ENCODE measurements at places on chromosomes 3 and 15.

GRCh38 chr3:197378985-197379718 lies 80.7 kb upstream of the DLG1 start:
- no peak for DNase-seq

GRCh38 chr3:38177181-38177580 lies 11.8 kb downstream of the OXSR1 start:
- no peak for DNase-seq

GRCh38 chr15:40204100-40204499 lies 34.8 kb upstream of the PAK6 start:
- no peak for DNase-seq

- DNase-seq, result no peak
Measured at GRCh38 chr3:114566162-114566755, 272.4 kb downstream of the TIGIT start.

DNA sequence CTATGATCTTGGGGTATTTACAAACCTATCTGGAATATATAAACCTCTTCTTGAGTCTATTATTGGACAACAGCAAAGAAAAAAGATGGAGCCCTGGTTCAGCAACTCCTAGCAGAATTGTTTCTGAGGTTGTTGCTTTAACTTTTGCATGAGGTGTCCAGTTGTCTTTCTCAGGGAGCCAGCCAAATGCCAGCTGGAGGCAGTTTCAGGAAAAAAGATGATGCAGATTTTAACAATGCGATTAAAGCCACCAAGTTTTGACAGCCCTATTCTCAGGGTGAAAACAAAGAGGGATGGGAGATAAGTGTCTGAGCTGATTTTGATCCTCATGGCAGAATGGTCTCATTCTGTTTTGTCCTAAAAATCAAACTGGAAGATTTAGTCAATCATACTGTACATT lies 181.6 kb upstream of the RASGRP1 start:
- no peak for DNase-seq

DNA sequence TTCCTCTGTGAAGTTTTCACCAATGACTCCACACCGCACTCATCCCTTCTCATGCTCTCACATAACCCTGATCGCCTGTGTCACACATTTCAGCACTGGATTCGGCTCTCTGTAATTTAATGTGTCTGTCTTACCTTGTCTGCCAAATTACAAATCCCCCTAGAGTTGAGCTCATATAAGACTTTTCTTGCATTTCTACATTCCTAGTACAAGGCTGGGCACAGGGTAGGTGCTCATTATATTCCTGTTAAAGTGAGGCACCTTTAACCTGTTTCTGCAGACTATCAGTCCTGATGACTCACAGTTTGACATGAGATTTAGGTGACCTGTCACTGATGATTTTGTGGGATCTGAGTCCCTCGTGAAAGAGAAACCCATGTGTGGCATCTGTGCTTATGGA lies 22.6 kb downstream of the TGM5 start:
- no peak for DNase-seq

- DNase-seq, result no peak
Measured at GRCh38 chr15:38093931-38094330, 158.7 kb upstream of the SPRED1 start.

DNA sequence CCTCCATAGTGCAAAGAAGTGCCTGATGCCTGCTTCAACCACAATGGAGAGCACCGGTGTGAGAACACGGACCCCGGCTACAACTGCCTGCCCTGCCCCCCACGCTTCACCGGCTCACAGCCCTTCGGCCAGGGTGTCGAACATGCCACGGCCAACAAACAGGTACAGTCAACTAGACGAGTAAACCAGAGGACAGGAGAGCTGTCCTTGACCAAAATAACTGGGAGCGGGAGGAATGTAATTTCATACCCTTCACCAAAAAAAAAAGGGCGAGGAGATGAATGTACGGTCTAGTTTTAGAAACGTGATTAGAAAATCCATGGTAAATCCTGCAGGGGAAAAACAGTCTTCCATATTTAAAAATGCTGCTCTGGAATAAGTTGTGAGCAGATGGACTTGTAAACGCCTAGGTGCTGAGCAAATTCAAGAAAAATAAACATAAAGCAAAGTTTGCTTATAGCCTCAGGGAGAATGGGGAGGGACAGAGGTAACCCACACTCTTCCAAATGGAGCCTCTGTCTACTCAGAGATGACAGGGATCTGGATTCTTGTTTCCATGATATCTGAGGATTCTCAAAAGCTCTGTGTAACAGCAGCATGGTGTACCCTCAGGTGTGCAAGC lies 8.4 kb downstream of the THBS1 start:
- DNase-seq, result no peak

DNA sequence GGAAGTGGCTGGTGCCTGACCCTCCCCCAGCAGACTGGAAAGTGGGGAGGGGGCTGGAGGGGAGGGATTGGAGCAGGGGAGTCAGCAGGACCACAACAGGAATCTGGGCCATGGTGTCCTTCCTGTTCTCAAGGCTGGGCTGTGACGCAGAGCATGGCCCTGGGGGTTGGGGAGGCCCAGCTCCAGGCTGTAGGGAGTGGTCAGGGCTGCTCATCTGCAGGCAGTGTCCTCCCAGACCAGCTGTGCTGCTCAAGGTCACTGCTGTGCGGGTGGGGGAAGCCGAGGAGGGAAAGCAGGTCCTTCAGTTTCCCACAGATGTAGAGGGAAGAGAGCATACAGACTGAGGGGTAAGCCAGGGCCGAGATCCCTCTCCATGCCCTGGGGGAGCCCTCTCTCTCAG lies 40.7 kb downstream of the CYP11A1 start:
- DNase-seq, result no peak

- no peak for DNase-seq
Measured at GRCh38 chr3:128094295-128095151, 29.1 kb downstream of the RUVBL1 start.

DNA sequence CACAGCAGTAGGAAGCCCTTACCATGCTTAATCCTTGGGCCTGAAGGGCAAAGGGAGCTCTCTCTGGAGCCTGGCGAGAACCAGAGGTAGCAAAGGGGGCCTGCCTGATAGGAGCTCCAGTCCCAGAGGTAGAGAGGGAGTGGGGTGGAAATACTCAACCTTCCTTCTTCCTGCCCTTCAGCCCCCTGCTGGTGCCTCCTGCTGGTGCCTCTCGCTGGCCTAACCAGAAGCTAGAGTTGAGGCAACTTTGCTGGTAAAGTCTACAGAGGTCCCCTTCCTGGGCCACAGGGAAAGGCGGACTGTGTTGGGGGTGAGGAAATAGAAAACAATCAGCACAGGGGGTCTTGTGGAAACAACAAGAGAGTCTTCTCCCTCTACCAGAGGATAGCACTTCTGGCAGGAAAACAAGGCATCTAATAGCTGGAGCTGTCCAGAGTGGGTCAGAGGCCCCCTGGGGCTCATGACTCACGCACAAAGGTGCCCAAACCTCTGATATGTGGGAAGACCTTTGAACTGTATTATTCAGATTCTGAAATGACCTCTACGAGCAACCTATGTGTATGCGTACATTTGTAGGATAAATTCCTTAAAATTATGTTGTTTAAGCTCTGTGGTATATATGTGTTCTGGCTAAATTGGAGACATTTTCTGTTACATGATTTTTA lies 133.9 kb downstream of the LRRC28 start:
- DNase-seq, result no peak

DNA sequence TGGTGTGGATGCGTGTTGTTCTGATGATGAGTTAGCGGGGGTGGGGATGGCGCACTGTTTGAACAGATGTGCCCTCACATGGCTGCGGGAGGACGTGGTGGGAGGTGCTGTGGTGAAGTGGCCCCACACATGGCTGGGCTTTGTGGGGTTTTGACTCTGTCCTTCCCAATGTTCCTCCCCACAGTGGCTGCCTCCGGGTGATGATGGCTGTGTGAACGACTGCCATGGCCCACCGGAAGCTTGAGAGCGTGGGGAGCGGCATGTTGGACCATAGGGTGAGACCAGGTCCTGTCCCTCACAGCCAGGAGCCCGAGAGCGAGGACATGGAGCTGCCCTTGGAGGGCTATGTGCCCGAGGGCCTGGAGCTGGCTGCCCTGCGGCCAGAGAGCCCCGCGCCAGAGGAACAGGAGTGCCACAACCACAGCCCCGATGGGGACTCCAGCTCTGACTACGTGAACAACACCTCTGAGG lies 167.9 kb downstream of the APBA2 start:
- DNase-seq, result no peak

GRCh38 chr3:42683875-42684598 lies 1.3 kb upstream of the KLHL40 start:
- DNase-seq, result peak; percentile 99

- no peak for DNase-seq
Measured at GRCh38 chr3:152307829-152308474, 39.2 kb downstream of the MBNL1 start.

- no peak for DNase-seq
Measured at GRCh38 chr15:101019366-101019896, 100.3 kb downstream of the LRRK1 start.

DNA sequence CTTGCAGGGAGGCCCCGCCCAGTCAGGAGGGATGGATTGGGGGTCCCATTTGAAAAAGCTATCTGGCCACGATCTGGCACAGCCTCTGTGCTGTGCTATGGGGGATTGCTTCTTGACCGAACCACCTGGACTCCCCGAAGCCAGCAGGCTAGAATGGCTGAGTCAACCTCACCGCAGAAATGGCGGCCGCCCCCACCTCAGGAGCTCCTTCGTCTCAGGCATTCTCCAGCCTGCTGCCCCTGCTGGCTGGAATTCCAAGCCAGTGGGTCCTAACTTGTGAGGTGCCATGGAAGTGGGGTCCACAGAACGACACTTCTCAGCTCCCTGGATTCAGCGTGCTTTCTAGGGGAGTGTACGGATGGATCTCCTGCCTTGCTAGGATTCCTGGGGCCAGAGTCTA lies 180.5 kb upstream of the TRIM42 start:
- no peak for DNase-seq

DNA sequence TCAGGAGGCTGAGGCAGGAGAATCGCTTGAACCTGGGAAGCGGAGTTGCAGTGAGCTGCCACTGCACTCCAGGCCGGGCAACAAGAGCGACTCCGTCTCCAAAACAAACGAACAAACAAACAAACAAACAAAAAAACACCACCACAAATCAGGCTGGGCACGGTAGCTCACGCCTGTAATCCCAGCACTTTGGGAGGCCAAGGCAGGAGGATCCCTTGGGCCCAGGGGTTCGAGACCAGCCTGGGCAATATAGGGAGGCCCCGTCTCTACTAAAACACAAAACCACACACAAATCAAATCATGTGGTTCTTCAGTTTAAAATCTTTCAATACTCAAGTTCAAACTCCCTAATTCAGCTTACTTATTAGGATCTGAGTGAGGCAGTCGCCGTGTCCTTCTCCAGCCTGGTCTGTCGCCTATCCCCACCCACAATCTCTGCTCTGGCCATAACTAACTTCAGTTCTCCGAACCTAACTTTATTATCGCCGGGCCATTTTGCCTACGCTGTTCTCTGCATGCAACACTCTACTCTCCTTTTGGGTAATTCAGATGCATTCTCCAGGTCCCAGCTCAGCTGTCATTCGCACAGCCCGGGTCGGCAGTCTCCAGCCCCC lies 660 bp upstream of the RTF1 start:
- no peak for DNase-seq

GRCh38 chr3:129017484-129017899 lies 16.4 kb downstream of the EFCC1 start:
- DNase-seq, result no peak

DNA sequence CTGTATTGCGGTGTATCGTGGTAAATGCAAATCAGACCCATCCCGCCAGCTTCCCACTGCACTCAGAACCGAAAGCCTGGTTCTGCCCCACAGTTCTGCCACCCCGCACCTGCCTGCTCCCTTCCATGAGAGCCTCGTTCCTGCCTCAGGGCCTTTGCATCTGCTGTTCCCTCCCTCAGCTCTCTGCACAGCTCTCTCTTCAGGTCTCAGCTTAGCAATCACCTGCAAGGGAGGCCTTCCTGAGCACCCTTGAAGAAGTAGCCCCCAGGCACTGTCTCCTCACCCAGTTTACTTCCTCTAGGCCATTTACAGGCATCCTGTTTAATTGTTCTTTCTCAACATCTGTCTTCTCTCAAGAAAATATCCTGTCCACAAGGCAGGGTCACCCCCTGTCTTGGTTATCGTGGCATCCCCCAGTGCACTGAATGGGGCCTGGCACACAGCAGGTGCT lies 13.3 kb upstream of the IQSEC1 start:
- DNase-seq, result no peak

- no peak for DNase-seq
Measured at GRCh38 chr3:118478706-118479276, 555.9 kb downstream of the IGSF11 start.

DNA sequence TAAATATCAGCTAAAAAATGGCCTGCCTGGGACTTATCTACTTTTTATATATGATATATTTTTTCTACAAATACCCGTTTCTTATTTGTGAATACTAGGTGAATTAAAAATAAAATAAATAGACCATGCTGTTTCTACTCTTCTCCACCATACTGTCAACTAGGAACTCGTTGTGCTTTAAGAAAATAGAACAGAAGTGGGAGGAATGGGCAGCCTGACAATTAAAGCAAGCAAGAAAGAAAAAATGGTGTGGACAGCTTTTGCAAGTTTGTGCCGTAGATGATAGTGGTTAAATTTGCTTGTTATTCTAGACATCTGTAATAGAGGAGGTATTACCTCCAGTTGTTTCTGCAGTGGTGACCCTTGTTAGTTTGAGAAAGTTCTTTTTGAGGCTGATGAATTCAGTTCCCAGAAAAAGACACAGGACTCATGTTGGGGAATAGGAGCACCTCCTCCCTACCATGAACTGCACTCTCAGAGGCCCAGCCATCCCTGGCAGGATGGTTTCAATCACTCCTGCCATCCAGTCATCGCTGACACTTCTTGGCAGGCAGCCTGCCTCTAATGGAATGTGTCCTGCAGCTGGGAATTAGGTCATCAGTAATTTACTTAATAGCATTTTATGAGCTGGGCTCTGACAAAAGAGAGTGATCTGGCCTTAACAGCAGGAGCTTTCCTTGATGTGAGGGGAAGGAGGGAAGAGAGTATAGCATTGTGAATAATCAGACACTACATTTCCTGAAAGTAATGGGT lies 105.0 kb upstream of the GAP43 start:
- no peak for DNase-seq

- DNase-seq, result no peak
Measured at GRCh38 chr3:156298938-156299337, 178.6 kb downstream of the KCNAB1 start.

DNA sequence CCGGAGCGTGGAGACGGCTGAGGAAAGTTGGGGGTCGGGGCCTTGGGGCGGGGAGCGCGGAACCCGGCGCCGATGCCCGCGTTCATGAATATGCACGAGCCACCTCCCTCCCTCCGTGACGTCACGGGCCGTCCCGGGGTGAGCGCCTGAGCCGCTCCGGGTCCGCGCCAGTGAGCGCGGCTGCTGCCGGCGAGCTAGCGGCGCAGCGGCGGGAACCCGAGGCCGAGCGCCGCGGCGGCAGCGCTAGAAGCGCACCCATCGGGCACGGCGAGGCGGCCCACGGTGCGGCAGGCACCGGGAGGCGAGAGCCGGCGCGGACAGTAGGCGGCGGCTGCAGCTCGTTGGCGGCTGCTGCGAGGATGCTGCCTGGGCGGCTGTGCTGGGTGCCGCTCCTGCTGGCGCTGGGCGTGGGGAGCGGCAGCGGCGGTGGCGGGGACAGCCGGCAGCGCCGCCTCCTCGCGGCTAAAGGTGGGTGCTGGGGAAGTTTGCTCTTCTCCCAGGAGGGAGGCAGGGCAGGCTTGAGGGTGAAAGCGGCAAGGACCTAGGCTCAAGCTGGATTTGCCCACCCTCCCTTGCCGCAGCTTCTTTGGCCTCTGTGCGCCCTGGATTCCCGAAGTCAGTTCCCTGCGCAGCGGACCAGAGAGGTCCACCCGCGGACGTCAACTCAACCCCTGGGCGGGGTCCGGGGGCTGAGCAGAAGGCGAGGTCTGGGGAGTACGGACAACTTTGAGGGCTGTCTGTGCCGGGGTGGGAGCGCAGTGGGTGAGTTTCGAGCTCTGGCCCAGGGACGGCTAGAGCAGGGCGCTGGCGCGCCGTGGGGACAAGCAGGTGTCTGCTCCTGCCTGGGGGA lies at the start of gene CLSTN2:
CLSTN2 (plus strand) TSS at position 170 of the 850 bp plus-strand sequence.
- DNase-seq, result peak; percentile 46

Data from 8988T (cell line).